Activated CD4-positive, CD25-positive, alpha-beta regulatory T cell (primary cell): ENCODE measurements at places on chromosomes 7 and 10.

DNA sequence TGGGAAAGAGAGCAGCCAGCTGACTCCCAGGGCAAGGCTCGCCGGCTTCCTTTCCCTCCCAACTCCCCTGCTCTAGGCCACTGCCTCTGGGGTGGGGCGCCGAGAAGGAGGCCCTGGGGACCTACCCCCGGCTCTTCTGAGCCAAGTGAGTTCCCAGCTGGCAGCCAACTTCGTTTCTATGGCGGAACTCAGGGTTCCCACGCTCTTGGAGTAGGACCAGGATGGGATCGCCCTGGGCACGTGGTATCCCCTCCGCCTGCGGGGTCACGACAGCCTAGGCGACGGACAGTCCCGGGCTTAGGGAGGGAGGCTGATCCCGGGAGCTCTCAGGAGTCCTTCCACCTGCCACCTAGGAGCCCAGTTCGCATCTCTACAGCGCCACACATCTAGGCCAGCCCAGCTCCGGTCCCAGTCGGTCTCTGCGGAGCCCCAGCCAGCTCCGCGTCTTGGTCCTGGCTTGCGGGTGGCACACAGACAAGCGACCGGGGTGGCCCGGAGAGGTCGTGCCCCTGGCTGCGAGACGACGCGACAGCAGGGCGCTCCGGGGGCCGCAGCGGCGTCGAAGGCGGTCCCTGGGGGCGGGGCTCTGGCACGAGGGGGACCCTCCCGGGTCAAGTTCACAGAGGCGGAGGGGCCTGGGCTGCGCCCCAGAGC lies 20.5 kb upstream of the GATA3 start:
- DNase-seq, result no peak

GRCh38 chr7:28298870-28299518 lies 113.3 kb upstream of the CREB5 start:
- no peak for DNase-seq

DNA sequence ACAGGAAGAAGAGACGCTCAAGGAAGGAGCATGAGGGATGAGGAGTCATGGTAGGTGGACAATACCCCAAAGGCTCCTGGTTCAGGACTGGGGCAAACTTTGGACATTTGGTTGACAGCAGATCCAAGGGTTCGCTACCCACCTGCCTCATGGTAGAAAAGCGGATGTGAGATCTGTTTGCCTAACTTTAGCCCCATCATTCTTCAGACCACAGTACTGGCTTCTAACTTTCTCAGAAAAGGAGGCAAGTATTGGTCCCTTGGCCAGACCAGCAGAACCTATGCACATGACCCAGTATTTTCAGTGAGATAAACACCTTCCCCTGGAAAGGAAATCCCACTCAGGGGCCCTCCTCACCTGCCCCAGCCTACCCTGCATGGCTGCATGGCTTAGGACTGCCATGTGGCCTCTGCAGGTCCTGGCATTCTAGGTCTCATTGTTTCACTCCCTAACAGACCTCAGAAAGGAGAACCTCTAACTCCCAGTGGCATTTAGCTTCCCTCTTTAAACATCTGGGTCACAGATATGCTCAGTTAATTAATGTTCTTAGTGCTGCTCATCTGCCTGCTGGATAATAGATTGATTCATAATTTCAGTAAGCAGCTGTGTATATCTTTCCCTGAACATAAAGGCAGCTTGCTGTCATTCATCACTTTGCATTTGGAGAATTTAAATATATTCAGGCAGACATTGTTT lies 574.1 kb downstream of the GALNT17 start:
- DNase-seq, result no peak

GRCh38 chr7:21128062-21128817 lies 299.6 kb upstream of the SP4 start:
- DNase-seq, result no peak

DNA sequence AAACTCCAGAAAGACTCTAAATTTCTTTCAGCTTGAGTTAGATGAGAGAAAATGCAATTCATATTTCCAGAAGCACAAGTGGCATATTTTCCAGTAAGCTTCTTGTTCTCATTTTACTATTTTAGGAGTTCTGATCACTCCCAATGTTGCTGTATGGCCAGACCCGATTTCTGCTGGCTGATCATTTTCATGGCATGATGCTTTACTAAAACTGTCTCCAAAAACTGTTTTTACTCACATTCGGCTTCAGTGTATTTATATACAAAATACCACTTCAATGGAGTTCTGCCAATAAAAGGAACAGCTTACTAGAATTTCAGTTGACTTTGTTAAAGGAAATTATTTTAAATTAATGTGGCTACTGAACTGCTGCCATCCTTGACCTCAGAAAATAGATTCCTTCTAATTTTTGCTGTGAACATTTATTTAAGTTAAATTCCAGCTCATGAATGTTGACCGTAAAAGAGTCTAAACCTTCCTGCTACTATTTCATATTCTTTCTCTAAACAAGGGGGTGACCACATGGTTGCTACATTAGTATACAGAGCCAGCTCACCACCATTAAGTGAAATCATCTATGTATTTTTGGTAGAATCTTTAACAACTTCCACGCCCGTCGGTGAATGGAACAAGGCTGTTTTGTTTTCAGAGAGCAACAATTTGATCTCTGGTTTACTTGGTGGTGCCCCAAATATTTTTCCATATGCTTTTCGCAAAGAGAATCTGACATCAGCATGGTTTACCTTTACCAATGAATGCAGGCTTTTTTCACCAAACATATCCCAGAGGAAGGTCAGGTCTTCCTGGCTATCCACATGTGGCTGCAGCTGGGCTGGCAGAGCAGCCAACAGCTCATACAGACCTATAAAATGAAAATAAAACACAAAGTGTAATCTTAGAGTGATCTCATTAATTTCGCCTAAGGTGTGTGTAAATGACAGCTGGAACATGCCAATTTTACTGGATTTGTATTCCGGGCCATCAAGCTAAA lies 101.2 kb downstream of the MPP7 start:
- no peak for DNase-seq

GRCh38 chr7:49527182-49527581 lies 246.3 kb upstream of the VWC2 start:
- DNase-seq, result no peak

DNA sequence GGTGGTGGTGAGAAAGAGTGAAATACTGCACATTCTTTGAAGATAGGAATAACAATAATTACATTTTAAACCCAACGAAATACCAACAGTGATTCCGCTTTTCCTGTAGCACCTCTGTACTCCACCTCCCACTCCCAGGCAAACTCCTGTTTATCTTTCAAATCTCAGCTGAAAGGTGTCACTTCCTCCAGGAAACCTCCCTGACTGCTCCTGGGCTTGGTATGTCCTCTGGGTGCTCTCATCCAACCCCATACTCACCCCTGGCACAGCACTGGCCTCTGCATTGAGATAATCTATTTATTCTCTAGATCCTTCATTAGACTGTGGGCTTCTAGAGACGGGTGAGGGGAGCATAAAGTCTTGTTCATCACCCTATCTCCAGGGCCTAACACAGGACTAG lies 148.0 kb downstream of the MYOF start:
- DNase-seq, result no peak

GRCh38 chr10:51063166-51063565 lies 11.1 kb upstream of the PRKG1 start:
- no peak for DNase-seq

GRCh38 chr7:158410720-158411119 lies 176.9 kb downstream of the PTPRN2 start:
- no peak for DNase-seq

GRCh38 chr7:33485747-33486493 lies 356.6 kb downstream of the BBS9 start:
- DNase-seq, result no peak

DNA sequence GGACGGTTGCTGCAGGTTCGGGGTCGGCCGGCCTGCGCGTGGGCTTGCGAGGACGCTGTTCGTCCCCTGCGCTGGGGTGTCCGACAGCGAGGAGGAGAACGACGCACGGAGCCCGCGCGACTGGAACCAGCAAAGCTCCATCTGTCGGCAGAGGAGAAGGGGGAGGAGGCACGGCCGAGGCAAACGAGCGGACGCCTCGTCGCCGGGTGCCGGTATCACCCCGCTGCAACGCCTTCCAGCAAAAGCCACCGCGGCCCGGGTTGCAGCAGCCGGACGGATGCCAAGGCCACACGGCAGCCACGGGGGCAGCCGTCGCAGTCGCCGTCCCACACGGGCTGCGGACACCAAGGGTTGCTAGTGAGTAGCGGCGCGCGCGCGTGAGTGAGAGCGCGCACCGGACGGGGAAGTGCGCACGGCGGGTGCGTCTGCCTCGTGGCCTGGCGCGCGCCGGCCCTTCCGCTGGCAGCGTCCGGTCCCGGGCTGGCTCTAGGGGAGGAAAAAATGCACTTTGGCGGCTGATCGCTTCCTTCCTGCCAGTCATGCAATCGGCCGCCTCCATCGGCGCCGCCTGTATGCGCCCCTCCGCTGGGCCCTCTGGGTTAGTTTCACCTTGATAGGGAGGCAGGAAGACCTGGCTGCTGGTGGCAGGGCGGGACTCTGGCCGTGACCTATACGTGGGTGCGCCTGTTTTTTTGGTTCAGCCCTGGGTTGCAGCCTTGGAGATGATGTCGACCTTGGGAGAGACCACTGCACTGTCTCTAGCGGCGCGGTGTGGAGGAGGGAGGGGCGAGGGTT lies 434 bp downstream of the STAMBPL1 start:
- DNase-seq, result peak; percentile 59

- DNase-seq, result peak; percentile 37
Observed at GRCh38 chr10:100148353-100149211, 37.2 kb downstream of the ERLIN1 start.

- no peak for DNase-seq
Observed at GRCh38 chr10:82890573-82890972, 1015.6 kb downstream of the NRG3 start.

DNA sequence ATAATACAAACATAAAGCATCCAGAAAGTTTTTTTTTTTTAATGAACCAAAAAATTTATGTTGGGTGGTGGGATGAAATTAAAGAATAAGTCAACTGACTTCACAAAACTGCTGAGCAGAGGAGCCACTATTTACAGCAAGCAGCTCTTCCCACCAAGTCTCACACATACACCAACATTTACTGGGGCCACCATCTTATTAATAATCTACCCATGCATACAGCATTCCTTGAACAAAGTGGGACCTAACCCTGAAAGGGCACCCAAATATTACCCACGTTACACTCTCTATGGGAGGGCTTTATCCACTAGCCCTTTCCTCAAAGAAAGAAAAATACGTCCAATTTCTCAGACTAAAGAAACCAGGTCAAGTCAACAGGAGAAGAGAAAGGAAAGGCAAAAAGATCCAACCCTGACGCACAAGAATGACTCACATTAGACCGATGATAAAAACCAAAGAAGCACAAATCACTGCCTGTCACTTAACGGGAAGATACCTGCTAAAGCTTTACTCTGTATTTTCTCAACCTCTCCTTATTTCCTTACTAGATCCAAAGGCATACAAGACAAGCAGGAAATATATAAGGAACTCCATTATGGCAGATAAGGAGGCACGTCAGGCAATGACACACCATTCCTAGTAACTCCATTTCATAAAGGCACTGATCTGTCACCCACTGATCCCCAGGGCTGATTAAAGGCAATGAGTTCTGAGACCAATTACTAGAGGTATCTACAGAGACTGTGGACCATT lies 141.8 kb upstream of the ASAH2 start:
- DNase-seq, result no peak

- no peak for DNase-seq
Observed at GRCh38 chr7:76280408-76280807, 22.1 kb upstream of the HSPB1 start.

DNA sequence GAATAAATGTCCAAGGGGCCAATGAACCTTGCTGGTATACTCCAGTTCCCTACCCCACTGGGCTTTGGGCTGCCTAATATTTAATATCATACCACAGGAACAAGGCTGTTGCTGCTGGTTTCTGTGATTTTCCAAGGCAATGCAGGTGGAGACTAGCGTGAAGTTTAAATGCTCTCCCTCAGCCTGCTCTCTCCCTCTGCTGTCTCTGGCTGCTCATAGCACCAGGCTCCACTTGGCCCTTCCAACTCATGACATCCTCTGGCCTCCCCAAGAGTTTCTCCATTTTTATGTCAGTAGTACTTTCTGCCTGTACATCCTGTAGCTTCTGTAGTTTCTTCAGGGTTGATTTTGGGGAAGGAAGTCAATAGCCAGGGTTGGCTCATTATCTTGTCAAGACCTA lies 103.5 kb downstream of the LHFPL3 start:
- DNase-seq, result no peak

GRCh38 chr10:218798-219197 lies 83.5 kb downstream of the ZMYND11 start:
- DNase-seq, result no peak

DNA sequence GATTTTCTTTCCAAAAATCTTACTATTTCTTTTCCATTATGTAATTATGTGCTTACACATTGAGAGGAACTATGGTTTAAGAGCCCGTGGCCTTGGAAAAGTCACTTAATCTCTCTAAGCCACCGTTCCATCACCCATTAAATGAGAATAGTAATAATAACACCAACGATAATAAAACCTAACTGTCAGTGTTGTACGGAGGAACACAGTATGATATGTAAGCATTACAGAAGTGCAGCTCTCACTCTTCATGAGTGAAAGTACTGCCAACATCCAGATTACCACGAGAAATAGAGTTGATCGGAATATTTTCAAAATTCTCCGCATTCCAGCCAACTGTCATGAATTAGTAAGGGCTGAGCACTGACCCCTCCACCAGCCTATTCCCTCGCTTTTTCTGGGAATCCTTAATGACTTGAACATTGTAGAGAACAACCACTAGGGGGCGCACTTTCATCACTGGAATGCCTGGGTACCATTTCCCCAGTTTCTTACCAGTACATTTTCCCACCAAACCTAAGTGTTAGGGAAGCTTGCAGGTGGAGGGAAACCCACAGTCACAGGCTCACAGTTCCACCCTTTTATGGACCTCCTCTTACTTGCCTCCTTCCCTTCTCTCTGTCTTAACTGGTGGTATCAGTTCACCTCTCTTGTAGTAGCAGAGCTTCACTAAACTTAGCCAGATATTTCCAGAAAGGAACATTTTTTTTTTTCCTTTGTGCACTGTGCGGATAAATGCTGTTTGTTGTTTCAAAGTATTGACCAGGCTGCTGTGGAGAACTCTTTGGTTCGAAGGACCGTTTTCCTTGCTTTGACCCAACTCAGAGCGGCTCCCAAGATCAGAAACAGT lies 27.8 kb downstream of the NKX2-3 start:
- DNase-seq, result no peak

DNA sequence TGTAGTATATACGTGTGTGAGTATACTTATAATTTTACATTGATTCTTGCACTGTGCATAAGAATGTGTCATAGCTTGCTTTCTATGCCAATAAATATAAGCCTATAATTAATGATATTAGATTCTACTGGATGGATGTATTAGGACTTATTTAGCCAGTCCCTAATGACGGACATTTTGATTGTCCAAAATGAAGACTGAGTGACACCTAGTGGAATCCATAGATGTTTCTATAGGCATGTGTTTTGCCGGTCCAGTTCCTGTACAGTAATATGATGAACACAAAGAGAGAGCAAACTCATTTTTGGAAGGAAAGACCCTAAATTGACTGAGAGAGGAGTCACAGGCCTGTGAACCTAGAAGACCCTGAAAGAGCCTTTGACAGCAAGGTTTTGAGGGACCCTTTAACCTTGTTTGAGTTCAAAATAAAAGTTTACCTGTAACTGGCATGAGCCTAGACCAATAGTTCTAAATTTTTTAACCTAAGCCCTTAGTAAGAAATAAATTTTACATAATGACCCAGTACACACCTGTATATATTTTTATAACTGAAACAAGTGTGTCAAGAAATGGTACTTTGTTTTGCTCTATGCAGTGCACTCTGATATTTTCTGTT lies 42.4 kb upstream of the AGBL3 start:
- no peak for DNase-seq
